Osteocyte (in vitro differentiated cells): ENCODE measurements at places on chromosomes 13 and 19. TPM values are rescaled to one million over a fixed set of nuclear protein-coding genes. Genes with fewer than 3 reads are reported as not detected.

- DNase-seq = no peak
These were observed 118.8 kb downstream of the VWA8 start for GRCh38 chr13:41842036-41842620.

DNA sequence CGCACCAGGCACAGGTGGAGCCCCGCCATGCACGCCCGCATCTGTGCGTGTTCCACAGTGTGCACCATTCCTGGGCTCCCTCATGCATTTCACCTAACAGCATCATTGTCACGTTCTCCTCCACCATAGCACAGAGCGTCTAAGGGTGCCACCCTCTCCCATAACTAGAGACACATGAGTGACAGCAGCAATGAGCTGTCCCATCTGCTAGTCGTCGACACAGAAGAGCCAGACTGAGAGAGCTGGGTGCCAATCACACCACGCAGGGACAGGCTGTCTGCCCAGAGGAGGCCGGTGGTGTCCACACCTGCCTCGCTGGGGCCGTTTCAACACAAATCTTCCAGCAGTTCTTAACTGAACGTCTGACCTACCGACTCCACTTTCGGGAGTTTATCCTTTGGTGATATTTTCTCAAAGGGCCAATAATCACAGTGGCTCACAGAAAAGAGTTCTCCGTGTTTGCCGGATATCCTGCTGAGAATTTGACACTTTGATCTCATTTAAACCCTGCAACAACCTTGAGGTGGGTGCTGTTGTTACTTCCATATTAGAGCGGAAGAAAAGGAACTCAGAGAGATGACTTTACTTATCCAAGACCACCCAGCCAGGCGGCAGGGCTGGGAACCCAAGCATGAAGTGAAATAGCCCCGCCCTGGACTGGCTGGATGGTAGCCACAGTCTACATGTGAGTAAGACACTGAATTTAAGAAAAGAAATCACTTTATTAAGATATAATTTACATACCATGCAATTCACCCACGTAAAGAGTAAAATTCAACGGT is 16.2 kb downstream of the CLEC11A start:
- no peak for DNase-seq

DNA sequence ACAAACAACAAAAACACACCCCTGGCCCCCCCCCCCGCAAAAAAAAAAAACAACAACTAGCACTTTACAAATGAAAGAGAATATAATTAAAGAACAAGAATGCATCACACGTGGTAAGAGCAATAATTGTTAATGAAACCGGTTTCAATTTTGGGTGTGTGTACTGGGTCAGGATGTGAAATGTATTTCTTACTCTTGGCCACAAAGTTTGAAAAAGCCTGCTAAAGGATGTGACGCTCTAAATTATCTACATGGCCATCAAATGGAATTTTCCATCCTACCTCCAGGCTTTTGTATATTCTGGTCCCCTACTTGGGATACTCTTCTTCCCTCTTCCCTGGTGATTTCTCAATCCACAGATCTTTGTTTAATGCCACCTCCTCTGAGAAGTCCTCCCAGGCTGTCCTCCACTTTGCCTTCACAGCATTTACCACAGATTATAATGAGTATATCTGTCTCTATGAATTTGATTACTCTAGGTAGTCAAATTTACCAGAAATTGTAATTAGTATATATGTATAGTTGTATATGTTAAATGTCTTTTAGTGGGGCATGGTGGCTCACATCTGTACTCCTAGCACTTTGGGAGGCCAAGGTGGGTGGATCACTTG is 2.1 kb downstream of the SARS2 start:
- DNase-seq = no peak

- DNase-seq = no peak
These were observed 20.2 kb downstream of the TMEM150B start for GRCh38 chr19:55304980-55305379.

DNA sequence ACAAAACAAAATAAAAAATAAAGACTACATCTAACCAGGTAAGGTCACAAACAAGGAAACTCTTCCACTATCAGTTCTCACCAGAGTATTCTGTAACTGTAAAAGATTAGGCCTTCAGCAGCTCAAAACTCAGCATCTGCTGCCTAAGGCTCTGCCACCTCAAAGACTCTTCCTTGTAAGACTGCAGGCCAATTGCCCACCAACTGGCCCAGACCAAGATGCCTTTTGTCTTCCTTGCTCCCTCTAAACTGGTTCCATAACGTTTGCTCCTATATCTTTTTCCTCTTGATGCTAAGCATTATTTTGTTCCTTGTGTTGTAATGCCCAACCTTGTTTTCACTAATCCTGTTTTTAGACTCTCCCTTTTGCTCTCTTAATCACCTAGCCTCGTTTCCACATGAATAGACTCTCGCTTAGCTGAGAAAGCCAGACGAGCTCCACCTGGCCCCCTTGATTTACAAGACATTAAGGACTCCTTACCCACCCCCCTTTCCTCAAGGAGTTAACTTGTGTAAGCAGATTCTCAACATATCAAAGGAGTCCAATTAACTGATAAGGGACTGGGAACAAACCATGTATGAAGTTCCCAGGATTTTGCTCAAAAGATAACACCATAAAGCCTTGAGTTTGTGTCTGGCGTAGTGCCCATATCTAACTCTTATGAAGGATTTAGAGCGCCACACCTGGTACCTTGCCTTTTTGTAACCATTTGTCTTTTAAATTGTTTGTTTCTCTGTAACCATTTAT is 1.5 kb downstream of the ZNF814 start:
- no peak for DNase-seq

CCNE1 gene
- 3.9 and 4.6 TPM in 2 replicates for total RNA-seq

DNA sequence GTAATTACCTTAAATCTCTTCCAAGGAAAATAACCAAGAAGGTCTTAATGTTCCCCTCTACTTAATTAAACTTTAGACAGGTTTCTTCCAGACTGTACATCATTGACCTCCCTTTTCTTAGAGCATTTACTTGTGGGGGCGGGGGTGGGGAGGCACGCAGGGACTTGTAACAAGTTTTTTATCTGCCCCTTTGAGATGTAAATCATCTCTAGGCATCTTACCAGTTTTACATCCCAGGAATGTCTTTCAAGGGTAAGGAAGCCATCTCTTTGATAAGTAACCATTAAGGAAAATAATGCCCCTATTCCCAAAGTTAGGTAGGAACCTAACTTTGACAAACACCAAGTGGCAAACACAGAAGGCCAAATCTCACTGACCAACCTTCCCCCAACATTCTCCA is 528.6 kb downstream of the SUCLA2 start:
- DNase-seq = no peak

ETV2 gene
- 1.2 and 1.3 TPM in 2 replicates for total RNA-seq

- peak; percentile 76 for DNase-seq
These were observed 19.8 kb downstream of the COL4A1 start for GRCh38 chr13:110286833-110287819.

DNA sequence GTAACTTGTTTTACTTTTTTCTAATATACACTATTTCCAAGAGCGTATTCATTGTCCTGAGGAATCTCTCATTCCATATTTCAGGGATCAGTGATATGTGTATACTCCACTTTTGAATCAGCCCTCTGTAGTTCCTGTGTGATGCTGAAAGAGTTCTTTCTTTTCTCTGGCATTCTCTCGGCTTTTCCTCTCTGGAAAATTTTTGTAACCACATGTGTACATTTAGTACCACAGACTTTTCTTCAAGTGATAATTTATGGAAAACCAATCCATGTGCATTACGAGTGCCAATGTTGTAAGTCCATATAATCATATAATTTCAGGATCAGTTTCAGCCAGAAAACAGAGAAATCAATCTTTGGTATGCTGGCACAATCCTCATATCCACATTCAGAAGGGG is 102.2 kb upstream of the MBNL2 start:
- DNase-seq = no peak

NCLN gene
- total RNA-seq = 60.6 and 61.9 TPM in 2 replicates

DNA sequence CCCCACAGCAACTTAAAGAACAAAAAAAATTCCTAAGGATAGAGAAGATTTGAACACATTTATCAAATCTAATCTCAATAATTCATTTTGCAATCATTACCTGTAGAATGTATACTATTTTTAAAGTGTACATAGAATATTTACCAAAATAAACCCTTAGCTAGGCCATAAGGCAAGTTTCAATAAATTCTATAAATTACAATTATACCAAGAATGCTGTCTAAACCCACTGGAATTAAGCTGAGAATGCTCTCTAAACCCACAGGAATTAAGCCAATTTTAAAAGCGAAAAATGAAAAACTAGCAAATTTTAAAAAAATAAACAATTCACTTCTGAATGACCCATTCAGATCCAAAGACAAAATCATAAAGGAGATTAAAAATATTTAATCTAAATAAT is 540.4 kb upstream of the NBEA start:
- DNase-seq = no peak

SIGLEC12 gene
- not detected in 2 replicates for total RNA-seq

FAAP24 gene
- 4.1 and 5.5 TPM in 2 replicates for total RNA-seq

DNA sequence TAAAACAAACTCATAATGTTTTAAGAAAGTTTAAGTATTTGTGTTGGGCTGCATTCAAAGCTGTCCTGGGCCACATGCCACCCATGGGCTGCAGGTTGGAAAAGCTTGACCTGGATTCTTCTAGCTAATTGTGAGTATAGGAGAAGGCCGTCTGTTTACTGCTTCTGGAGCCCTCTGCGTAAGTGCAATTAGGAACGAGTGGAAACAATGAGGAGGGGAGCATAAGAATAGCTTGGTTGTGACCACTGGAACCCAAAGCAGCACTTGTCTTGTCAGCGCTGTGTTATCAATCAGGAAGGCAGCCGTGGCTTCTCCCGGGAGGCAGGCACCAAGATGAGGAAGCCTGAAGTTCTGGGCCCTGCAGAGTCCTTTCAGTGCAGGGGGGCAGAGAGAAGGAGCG is 110.4 kb upstream of the MBNL2 start:
- no peak for DNase-seq

DNA sequence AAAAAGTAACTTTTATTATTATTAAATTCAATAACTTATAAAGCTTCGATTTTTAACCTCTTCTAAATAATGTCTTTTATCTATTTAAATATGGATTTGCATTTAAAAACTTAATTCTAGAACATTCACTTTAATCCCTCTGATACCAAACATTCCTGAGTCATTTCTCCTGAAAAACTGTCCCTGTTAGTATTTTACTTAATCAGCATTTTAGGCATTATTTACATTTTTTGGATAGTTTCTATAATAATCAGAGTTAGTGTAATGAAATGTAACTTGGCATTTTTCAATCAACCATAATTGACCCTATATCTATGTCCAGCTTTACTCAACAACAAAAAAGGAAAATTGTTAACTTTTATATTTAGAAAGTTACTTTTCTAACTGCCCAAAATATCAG is 428.1 kb downstream of the PCDH17 start:
- DNase-seq = no peak

GRCh38 chr13:74904556-74904955 is 577.4 kb downstream of the TBC1D4 start:
- no peak for DNase-seq

SYDE1 gene
- 64.4 and 74.6 TPM in 2 replicates for total RNA-seq

- no peak for DNase-seq
These were observed 41.1 kb upstream of the MAP3K10 start for GRCh38 chr19:40150170-40150569.

DNA sequence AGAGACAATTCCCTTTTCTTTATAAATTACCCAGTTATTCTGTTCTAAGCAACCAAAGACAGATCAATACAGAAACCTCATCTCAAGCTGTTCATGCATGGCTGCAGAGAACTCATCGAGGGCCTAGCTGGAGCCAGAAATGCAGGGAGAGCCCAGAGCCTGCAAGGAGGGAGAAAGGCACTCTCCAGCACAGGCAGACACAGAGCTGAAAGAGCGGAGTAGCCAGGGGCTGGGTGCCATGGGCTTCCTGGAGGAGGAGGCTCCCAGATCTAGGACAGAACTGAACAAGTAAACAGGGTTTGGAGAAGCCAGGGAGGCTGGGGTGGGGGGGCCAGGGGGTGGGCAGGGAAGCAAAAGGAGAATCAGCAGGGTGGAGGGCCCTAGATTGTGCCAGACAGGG is 144.2 kb upstream of the ZNF507 start:
- peak; percentile 57 for DNase-seq

DNA sequence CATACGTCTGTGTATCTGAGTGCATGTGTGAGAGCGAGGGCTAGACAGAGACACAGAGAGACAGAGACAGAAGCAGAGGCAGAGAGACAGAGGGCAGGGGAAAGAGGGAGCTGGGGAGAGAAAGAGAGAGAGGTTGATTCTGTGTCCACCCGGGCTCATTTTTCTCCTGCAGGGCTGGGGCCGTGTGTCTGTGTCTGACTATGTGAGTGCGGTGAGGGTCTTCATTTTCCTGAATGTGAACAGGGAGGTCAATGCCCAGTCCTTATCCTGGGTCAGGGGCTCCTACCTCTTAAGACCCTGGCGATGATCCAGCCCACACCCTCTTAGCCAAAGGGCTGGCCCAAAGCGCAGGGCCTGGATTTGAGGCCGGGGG is 17.7 kb downstream of the LRRC4B start:
- no peak for DNase-seq

- no peak for DNase-seq
These were observed 1.3 kb upstream of the PPAN start for GRCh38 chr19:10104665-10105508.

DNA sequence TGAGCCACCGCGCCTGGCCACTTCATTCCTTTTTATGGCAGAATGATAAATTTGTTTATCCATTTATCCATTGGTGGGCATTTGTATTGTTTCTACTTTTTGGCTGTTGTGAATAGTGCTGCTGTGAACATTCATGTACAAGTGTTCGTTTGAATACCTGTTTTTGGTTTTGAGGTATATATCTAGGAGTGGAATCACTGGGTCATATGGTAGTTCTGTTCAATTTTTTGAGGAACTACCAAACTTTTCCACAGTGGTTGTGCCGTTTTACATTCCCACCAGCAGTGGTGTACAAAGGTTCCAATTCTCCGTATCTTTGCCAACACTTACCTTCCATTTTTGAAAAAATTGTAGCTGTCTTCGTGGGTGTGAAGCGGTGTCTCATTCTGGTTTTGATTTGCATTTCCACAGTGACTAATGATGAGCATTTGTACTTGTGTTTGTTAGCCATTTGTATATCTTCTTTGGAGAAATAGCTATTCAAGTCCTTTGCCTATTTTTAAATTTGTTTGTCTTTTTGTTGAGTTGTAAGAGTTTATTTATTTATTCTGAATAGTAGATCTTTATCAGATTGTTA is 55.7 kb downstream of the TM9SF2 start:
- DNase-seq = no peak

- no peak for DNase-seq
These were observed 4.8 kb upstream of the IFI30 start for GRCh38 chr19:18168673-18169381.

DKKL1 gene
- total RNA-seq = 1.6 and 4.4 TPM in 2 replicates

- no peak for DNase-seq
These were observed 444.3 kb downstream of the GPC6 start for GRCh38 chr13:93670866-93671265.

DMKN gene
- not detected in 2 replicates for total RNA-seq

ANGPTL8 gene
- not detected in 2 replicates for total RNA-seq

DNA sequence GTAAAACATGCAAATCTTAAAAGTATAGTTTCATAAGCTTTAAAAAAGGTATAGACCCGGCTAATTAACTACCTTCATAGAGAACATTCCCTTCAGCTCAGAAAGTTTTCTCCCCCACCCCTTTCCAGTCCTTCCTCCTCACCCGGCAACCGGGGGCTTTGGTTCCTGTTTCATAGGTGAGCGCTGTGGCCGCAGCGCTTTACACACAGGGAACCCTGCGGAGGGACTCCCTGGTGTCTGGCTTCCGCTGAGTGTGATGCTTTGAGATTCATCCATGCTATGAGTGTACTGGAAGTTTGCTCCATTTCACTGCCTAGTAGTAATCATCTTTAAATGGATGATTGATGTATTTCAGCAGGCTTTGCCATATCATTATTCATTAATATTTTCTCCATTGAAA is 26.0 kb upstream of the PABPC3 start:
- DNase-seq = no peak
